ENCODE measurements at places on chromosomes 2 and 18. TPM values are rescaled to one million over a fixed set of nuclear protein-coding genes. Genes with fewer than 3 reads are reported as not detected.

Gene ZNF804A
- total RNA-seq = not detected

Gene PROC
- not detected for total RNA-seq

Gene POU3F3
- total RNA-seq = not detected

Gene SCYGR4
- total RNA-seq = not detected

Gene ST8SIA5
- not detected for total RNA-seq

Gene CHAC2
- 3.5 TPM for total RNA-seq

Gene ANTXR1
- total RNA-seq = 49.1 TPM

Gene MROH2A
- not detected for total RNA-seq

- DNase-seq = no peak
Observed at GRCh38 chr18:10228326-10228725, 226.1 kb upstream of the APCDD1 start.

DNA sequence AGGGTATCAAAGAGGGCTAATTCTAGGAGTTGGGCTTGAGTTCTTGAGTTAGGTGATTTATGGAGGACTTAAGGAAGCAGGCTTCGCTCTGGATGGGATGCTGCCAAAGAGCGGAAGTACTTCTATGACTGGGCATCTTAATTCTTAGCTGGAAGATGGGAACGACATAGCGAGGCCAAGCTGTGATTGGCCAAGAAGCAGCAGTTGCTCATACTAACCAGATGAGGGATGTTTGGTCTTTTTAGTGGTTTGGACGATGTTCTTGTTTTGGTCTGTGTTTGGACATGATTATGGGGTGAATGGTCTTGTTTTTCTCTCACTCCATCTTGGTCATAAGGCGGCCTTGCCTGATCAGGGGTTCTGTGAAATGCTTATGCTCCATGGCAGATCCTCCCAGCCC, 133.7 kb downstream of the MSH2 start:
- no peak for DNase-seq

DNA sequence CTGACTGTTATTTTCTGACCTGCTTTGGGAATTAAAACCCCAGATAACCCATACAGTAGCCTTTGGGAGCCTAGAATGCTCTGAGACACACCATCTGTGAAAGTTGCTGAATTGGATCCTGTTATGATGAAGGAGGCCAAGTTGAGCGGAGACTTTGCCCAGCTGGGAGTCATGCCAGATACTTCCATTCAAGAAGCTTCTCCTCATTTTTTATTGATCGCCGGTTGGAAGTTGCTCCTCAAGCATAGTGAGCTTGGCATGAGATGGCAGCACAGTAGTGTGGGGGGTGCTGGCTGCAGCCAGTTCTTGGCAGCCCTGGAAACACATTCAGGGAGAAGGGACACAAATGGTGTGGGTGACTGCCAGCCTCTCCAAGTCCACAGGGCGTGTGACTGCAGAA, 270.7 kb upstream of the NRP2 start:
- no peak for DNase-seq

DNA sequence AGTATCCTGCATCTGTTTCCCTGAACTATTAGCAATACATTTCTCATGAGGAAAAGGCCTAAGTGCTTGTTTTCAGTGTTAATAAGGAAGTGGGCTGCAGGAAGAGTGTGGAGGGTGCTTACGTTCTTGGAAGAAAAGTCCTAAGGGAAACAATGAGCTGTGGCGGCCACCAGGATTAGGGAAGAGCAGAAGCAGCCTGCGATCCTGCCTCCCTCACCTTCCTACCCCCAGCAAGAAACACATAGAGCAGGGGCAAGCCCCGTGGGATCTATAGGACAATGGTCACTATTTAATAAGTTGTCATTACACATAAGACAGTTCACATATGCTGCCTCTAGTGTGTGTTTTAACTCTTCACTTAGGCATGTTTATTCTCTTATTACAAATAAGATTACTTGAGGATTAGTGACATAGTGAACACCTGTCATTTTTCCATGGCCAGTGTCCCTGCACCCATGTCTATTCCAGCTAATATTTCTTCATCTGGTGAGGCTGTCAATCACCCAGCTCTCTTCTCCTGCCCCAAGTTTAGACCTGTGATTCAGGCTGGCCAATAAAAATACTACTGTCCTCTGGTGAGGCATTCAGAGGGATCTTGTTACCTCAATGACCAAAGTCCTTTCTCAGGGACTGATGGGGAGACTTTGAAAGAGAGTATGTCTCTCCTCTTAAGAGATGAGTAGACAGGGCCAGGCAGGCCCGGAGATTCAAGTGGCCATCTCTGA, 510.9 kb upstream of the CELF4 start:
- DNase-seq = no peak

GRCh38 chr2:237541243-237541642, 25.1 kb upstream of the PRLH start:
- no peak for DNase-seq

GRCh38 chr2:61962095-61962984, 56.9 kb downstream of the COMMD1 start:
- no peak for DNase-seq

DNA sequence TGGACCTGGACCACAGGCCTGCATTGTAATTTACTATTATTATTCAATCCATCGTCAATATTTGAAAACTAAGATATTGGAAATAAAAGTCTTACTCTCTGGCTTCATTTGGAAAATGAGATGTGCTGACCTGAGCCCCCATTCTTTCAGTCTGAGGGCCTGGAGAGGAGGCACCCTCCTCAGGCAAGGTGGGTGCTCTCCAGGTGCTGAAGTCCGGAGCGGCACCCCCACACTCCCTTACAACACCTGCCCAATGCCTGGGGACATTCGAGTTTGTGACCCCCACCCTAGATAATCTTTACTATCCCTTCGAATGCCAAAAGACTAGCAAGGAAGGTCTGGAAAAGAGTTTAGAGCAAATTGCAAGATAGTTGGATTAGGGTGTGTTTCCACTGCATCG, 133.3 kb downstream of the EN1 start:
- no peak for DNase-seq

DNA sequence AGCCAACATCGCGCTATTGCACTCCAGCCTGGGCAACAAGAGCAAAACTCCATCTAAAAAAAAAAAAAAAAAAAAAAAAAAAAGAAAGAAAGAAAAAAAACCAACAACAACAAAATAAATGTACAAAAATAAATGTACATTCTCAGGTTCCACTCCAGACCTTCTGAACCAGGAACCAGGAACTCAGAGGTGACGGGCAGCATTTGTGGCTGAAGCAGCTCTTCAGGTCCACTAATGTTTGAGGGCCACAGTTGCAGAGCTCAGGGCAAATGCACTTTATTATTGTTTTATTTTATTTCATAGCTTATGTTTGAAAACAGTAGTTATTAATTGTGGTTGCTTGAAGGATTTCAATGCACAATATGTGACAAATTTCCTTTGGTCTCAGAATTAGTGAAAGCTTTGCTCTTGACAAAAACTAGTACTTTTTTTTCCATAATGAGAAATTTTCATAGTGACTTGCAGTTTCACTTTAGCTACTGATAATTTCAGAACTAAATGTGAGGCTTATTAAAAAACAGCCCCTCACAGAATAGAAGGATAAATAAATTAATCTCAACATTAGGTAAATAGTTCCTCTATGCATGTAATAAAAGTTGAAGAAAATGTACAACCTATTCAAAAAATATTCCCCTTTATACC, 378.4 kb upstream of the SPHKAP start:
- no peak for DNase-seq

GRCh38 chr18:31942999-31943877, at the start of gene TRAPPC8:
Gene TRAPPC8, minus strand, starts transcription at chr18:31943128. Its CDS starts 364 bp downstream, at chr18:31942764.
- DNase-seq = peak; percentile 98

GRCh38 chr2:241271706-241272302, 43.7 kb downstream of the HDLBP start:
- DNase-seq = peak; percentile 67

DNA sequence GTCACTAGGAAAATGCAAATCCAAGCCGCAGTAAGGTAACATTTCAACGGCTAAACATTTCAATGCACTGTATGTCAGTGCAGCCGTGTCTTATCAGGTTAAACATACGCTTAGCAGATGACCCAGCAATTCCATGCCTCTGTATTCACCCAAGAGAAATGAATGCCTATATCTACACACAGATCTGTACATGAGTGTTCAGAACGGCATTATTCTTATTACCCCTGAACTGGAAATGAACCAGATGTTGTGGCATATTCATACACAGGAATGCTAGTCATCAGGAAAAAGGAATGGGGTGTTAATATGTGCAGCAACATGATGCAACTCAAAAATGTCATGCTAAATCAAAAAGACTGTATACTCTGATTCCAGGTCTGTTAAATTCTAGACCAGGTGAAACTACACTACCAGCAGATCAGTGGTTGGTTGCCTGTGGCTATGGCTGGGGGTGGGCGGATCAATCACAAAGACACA, 80.4 kb upstream of the RPL31 start:
- DNase-seq = no peak

DNA sequence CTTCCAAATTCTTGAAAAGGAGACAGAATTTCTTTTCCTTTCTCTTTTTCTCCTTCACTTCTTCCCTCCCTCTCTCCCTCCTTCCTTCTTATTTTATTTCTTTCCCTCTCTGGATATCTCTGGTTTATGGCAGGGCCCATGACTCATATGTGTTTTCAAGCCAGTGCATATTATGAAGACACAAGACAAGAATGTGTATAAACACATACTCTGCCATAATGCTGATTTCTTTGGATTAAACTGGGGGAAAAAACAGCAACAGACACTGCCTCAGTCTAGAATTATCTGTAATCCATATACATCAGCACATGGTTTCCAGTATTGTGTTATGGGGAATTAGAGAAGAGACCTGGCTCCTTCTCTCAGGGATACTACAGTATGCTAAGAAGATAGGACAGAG, 82.8 kb upstream of the CPO start:
- no peak for DNase-seq

- no peak for DNase-seq
Observed at GRCh38 chr2:239057533-239057932, 209.6 kb downstream of the TWIST2 start.

DNA sequence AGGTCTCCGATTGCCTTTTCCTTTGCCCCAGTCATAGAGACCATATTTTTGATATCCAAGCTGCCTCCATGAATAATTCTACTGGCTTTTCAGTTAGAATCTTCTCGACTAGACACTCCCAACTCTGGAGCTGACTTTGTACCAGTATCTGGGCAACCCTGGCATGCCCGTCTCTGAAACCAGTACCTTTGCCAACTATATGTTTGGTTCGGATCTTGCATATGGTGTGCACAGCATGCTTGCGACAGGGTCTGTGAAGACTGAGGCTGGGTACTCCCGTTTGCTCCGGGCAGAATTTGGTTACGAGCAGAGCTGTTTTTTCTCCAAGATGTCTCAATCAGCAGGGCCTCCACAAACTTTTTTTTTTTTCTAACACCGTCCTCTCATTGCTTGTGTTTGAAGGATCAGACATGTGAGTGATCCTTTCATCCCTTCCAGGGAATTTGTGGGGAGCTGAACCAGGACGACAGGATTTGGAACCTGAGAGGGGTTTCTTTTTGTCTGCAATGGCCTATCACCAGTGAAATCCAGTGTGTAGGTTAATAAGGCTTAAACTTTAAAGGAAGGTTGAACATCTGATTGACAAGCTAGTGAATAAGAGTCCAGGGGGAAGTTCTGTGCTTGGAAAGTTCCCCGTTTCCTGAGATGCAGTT, 322.3 kb downstream of the MYCN start:
- no peak for DNase-seq

All from omental fat pad (tissue), 4 donors.